ENCODE measurements at places on chromosomes 1 and 21. TPM values are rescaled to one million over a fixed set of nuclear protein-coding genes. Genes with fewer than 3 reads are reported as not detected.

DNA sequence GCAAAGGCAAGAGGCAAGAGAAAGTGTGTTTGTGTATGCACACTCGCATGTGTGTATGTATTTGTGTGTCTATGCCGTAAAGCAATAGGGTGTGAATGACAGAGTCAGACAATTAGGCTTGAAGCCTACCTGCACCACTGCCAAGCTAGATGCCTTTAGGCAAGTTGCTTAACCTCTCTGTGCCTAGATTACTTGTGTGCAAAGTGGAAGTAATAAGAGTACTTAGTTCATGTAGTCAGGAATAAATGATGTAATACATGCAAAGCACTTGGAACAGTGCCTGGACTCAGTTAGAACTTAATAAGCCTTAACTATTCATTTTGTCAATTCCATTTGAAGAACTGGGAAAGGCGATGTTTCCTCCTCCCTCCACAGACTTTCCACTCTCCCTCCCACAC is 31.7 kb downstream of the LAMB3 start:
- H3K4me3 ChIP-seq, result no peak overlapping the region
- no peaks in the 10 kb centered on the region for H3K27me3 ChIP-seq
- H3K27ac ChIP-seq, result no peak overlapping the region
- DNase-seq, result no peak

The KRTAP10-6 gene
- not detected for polyA plus RNA-seq

The SH3BGR gene
- 0.72 TPM for polyA plus RNA-seq

DNA sequence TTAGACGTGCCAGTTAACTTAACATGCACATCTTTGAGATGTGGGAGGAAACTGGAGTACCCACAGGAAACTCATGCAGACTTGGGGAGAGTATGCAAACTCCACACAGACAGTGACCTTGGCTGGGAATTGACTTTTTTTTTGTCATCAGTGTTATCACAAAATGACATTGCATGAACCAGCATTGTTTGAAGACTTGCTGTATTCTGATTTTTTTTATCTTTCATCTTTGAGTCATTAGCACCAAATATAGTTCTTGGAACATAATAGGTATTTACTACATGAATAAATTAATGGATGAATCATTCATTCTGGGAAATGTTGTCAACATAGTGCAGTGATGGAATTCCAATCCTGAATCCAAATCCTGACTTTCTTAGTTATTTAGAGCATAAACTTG is 77.0 kb downstream of the ATF6 start:
- peaks cover 40% of the 10 kb centered on the region for H3K36me3 ChIP-seq
- H3K4me3 ChIP-seq, result no peak overlapping the region
- no peaks in the 10 kb centered on the region for H3K27me3 ChIP-seq
- no peaks in the 10 kb centered on the region for H3K4me1 ChIP-seq

GRCh38 chr1:38009088-38009840 is 3.3 kb upstream of the UTP11 start:
- peak; percentile 81 for DNase-seq
- H3K27me3 ChIP-seq, result no peaks in the 10 kb centered on the region
- H3K36me3 ChIP-seq, result peaks cover 4% of the 10 kb centered on the region
- peak overlapping the region; percentile 73 for H3K27ac ChIP-seq
- H3K4me1 ChIP-seq, result peaks cover 61% of the 10 kb centered on the region

The GJA8 gene
- not detected for polyA plus RNA-seq

The RSPH1 gene
- 0.03 TPM for polyA plus RNA-seq

The SPATA1 gene
- 0.43 TPM for polyA plus RNA-seq

The TRIM33 gene
- 11.8 TPM for polyA plus RNA-seq

- no peak overlapping the region for H3K4me3 ChIP-seq
- H3K36me3 ChIP-seq, result no peaks in the 10 kb centered on the region
These were observed 134.0 kb upstream of the MAGI3 start for GRCh38 chr1:113256348-113256729.

The PCNX2 gene
- 5.7 TPM for polyA plus RNA-seq

GRCh38 chr1:180246579-180246978 is 16.5 kb downstream of the LHX4 start:
- H3K4me3 ChIP-seq, result no peak overlapping the region
- no peaks in the 10 kb centered on the region for H3K36me3 ChIP-seq
- peaks cover 6% of the 10 kb centered on the region for H3K4me1 ChIP-seq
- H3K27me3 ChIP-seq, result peaks cover 13% of the 10 kb centered on the region
- no peak for DNase-seq

The ZNF669 gene
- 8.9 TPM for polyA plus RNA-seq

- H3K4me1 ChIP-seq, result no peaks in the 10 kb centered on the region
- no peaks in the 10 kb centered on the region for H3K27me3 ChIP-seq
- DNase-seq, result no peak
- H3K27ac ChIP-seq, result no peak overlapping the region
- peaks cover 10% of the 10 kb centered on the region for H3K36me3 ChIP-seq
These were observed 15.4 kb downstream of the ZNHIT6 start for GRCh38 chr1:85692730-85693314.

All from CD14-positive monocyte (primary cell).